Mammary epithelial cell (primary cell): ENCODE measurements at places on chromosomes 12 and 14. TPM values are rescaled to one million over a fixed set of nuclear protein-coding genes. Genes with fewer than 3 reads are reported as not detected.
A peak's percentile ranks its signal among the peaks of the same experiment; 100 is the strongest.

Gene PLA2G1B
- polyA plus RNA-seq = not detected

Gene PZP
- not detected for polyA plus RNA-seq

Gene MSRB3
- polyA plus RNA-seq = 9.9 TPM

Gene FLVCR2
- 0.37 TPM for polyA plus RNA-seq

Gene C12orf56
- 0.09 TPM for polyA plus RNA-seq

Gene MGST1
- 614 TPM for polyA plus RNA-seq

Gene OTOGL
- not detected for polyA plus RNA-seq

Gene KLRF1
- not detected for polyA plus RNA-seq

Gene C14orf93
- polyA plus RNA-seq = 6.7 TPM

Gene CLEC1A
- not detected for polyA plus RNA-seq

Gene CD163L1
- polyA plus RNA-seq = 0.14 TPM

Gene TMEM253
- polyA plus RNA-seq = 1.8 TPM

Gene MTHFD1
- polyA plus RNA-seq = 70.7 TPM

Gene TSPAN9
- polyA plus RNA-seq = 38.7 TPM

Gene ARHGAP9
- polyA plus RNA-seq = not detected

Gene KRT8
- 391 TPM for polyA plus RNA-seq

GRCh38 chr12:88433997-88434703 lies 146.1 kb downstream of the KITLG start:
- DNase-seq = no peak

DNA sequence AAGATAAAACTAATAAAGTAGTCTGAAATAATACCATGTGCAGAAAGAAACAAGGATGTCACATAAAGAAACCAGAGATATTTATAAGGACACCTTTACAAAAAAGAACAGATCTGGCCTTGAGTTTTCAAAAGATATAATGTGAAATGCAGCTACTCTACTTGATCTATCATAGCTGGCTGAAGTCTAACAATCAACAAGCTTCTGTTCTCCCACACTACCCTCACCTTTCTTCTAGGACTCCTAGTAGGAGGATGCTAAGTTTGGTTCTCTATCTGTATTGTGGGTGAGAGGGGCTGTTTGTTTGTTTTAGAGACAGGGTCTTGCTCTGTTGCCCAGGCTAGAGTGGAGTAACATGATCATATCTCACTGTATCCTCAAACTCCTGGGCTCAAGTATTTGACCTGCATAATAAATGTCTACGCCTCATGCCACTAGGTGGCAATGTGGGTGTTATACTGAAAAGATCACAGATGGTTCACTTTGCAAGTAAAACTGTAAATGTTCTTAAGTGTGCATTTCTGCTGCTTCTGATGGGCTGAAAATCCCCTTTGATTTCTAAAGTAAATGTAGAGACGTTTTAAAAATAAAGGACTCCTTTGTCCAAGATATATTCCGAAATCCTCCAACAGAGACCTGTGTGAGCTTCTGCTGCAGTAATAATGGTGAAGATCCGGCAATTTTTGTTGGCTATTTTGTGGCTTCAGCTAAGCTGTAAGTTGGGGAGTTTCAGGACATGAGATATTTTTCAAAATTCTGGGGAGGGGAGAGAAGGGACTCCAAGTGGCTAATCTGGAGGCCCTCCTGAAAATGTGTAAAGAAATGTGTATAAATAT lies 269.3 kb downstream of the DAD1 start:
- peak; percentile 39 for DNase-seq

GRCh38 chr12:109169686-109170085 lies 53.3 kb downstream of the ACACB start:
- DNase-seq = no peak

DNA sequence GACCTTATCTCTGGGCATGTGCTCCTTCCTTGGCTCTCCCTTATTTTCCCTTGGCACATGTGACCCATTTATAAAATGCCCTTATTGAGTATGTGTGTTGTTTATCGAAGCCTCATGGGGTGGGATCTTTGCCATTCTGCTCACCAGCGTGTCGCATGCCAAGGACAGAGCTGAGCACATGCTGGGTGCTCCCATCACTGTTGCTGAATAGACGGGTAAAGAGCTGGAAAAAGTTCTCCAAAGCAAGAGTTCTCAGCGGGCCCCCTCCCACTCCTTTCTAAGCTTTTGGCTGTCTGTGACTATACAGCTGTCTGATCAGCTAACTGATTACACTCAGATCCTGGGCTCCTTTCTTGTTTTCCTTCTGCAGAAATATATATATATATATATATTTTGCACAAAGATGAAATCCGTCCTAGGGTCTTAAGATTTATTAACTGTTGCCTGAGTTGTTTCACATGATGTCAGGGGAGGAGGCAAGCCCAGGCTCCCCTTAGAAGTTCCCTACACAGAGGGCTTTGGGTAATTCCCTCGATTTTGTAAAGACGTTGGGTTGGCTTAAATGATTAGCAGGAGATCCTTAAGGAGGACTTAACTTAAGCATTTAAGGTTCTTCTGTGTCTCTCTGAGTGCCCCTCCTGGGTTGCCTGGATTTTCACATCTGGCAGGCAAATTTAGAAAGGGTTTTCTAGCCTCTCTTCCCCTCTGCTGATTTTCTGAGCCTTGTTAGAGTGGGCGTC lies 71.6 kb downstream of the TMEM132C start:
- DNase-seq = no peak

GRCh38 chr12:86170051-86170450 lies 86.1 kb downstream of the MGAT4C start:
- no peak for DNase-seq

- DNase-seq = no peak
These were observed 125.1 kb upstream of the GRIP1 start for GRCh38 chr12:66803930-66804329.

DNA sequence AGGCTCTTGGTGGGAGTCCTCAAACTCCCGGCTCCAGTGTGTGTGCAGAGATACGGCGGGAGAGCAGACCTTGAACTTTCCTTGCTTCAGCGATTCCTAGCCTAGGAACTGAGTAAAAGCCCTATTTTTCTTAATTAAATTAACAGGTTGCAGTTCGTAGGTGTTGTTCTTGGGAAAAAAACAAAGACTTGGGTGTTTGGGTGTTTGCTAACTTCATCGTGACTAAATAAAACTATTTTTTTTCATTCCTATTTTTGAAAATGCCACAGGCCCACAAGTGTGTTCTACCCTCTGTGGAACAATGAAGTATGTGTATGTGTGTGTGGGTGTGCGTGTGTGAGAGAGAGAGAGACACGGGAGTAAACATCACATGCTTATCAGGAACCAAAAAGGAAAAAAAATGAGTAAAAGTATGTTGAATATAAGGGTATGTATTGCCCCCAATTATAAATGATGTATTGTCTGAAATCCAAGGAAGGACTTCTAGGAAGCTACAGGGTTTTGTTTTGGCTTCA lies 651 bp downstream of the TMEM117 start:
- no peak for DNase-seq

GRCh38 chr12:65432114-65432513 lies 153.6 kb downstream of the MSRB3 start:
- no peak for DNase-seq

- DNase-seq = no peak
These were observed 16.3 kb downstream of the NDUFA12 start for GRCh38 chr12:94987076-94987669.

- DNase-seq = no peak
These were observed 71.7 kb downstream of the FAR2 start for GRCh38 chr12:29220632-29221336.

DNA sequence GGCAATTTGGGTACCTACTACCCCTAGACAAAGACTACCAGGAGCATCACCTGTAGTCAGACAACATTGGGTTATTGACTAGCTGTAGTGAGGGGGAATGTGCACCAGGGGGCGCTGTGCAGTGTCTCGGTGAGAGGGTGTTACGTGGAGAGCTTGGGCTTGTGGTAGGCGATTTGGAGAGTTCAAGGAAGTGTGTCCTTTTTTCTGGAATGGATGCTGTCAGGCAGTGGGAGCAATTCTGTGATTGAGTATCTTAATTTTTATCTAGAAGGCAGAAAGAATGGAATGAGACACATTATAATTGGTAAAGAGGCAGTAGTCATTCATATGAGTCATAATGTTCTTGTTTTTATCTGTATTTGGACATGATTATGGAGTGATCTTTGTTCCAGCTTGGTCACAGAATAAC lies 187.7 kb downstream of the GALC start:
- peak; percentile 46 for DNase-seq

DNA sequence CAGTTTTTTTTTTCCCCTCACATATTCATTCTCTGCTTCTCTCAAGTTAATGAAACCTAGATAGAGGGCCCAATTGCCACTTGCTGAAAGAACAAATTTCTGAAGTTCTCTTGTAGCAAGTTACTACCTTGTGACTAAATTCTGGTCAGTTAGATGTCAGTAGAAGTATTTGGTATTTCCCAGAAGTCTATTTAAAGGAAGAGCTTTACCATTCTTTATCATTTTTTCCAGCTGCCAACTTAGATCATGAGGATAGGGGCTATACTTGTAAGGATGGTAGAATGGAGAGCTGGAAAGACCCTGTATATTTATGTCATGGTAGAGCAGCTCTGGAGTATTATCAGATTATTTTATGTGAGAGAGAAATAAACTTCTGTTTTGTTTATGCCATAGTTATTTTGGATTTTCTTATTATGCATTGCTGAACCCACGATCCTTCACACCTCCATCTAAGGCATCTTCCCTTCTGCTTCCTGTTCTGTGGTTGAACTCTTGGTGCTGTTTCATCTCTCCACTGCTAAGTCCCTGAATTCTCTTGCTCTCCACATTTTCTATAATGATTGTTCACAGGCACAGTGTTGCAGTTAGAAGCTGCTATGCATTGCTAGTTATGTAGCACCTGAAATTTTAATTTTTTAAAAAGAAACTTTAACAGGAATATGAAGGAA lies 25.9 kb downstream of the FUT8 start:
- no peak for DNase-seq

DNA sequence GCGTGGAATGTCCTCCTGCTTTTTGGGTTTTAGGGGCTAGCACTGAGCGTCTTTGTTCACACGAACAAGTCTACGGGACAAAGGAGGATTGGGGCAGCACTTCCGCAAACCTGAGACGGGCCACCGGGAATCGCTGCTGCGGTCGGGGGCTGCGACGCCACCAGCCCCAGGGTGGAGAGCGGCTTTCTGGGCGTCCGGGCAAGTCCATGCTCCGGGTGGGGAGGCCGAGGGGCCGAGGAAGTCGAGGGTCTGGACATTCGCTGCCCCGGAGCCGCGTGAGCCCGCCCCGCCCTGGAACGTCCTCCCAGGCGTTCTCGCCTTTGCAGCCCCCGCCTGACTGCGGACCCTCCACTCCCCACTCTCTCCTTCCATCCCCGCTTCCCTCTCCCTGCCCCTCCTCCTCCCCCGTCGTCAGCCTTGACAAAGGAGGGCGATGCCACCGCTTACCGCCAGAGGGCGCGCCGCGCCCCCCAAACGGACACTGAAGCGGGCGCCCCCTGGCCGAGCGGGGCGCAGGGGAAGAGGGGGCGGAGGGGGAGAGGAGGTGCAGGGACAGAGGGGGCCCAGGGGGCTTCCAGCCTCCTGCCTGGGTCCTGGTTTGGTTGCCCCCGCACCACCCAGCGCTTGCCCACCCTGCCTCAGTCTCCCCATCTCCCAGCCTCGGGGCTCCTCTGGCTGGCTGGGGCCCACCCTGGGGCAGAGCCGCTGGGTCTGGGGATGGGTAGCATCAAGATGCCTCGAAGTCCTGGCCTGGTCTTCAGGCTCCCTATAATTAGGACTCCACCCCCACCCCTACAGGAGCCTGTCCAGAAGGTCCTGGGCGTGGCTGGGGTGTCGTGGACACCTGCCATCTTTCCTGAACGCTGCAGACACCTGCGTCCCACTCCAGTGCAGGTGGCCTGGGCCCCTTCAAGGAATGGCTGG lies 39.1 kb upstream of the INF2 start:
- DNase-seq = no peak

DNA sequence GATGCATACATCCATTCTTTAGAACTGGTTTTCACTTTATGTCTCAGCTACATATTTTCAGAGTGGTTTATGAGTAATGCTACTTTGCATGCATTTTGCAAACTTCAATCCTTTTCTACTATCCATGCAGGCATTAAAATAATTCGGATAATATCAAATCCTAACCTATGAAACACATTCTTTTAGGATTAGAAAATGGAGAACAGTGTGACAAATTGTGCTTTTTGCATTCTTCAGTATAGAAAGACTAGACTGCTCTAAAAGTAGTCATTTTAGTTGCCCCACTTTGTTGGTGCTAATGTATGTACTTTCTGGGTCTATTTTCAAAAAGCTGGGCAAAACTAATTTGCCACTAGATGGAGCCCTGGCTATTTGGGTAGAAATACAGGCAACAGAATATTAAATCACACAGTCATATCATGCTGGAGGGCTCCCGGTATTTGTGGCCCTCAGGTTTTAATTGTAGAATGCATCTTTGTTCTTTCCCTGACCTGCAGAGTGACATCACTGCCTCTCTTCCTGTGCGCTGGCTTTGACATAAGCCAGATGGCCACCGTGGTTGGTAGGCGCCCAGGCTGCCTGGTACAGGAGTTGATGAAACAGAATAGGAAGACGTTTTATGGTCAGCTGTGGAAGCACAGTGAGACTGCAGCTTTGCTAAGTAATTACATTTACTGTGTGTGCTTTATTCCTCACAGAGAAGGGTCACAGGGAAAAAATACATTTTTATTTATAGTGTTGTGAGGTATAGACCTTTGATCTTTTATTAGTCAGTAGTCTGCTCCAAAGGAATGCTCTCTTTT lies 28.1 kb downstream of the MSRB3 start:
- peak; percentile 76 for DNase-seq

DNA sequence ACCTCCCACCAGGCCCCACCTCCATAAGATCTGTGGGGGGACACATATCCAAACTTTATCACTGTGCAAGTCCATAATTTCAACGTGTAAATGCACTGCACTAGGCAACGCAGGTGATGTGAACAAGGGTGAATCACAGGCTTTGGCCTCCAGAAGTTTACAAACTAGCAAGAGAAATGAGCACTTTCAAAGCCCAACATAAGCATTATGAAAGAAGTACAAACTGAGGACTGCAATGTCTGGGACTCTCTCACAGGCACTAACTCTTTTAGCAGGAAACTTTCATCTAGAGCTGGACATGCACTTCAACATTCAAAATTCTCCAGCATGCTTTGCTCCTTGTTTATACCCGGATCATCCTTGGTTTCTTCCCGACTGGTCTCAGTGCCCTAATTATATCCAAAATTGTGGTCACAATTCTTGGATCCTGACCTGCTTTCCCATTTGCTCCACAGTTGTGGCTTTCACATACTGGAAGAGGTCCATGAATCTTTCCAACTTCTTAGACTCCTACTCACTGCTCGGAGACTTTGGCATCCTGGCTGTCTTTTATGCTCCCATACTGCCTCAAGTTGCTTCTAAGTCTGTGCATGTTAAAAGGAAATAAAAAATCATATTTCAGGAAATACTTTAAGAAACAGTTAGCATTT lies 44.9 kb upstream of the STRAP start:
- no peak for DNase-seq

DNA sequence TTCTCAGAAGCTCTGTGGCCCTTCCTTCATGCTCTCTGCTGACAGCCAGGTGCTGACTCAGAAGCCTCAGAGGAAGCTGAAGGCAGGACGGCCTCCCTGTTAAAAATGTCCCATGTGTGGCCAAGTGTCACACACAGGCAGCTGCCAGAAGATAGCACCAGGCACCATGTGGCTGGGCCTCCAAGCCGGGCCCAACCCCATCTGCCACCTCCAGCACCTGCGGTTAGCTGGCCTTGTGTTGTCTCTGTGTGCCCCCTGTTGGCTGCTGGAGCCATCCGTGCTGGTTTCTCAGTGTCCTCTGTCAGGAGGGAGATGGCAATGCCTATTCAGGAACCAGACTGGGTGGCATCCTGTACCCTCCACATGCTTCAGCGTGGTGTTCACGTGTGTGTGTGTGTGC lies 63.2 kb downstream of the TSPAN11 start:
- no peak for DNase-seq

- DNase-seq = peak; percentile 70
These were observed at the start of gene NFE2 for GRCh38 chr12:54300732-54301427. Gene NFE2, minus strand, starts transcription at chr12:54301015. Its CDS starts 5,767 bp downstream, at chr12:54295248.

GRCh38 chr12:24947541-24948419 lies 1.1 kb downstream of the BCAT1 start:
- DNase-seq = no peak
